GM06990 (cell line): ENCODE measurements at places on chromosomes 1 and 21.

- DNase-seq = no peak
Observed at GRCh38 chr1:211783897-211784296, 46.7 kb downstream of the LPGAT1 start.

- no peak for DNase-seq
Observed at GRCh38 chr1:47624531-47624930, 186.7 kb downstream of the FOXD2 start.

DNA sequence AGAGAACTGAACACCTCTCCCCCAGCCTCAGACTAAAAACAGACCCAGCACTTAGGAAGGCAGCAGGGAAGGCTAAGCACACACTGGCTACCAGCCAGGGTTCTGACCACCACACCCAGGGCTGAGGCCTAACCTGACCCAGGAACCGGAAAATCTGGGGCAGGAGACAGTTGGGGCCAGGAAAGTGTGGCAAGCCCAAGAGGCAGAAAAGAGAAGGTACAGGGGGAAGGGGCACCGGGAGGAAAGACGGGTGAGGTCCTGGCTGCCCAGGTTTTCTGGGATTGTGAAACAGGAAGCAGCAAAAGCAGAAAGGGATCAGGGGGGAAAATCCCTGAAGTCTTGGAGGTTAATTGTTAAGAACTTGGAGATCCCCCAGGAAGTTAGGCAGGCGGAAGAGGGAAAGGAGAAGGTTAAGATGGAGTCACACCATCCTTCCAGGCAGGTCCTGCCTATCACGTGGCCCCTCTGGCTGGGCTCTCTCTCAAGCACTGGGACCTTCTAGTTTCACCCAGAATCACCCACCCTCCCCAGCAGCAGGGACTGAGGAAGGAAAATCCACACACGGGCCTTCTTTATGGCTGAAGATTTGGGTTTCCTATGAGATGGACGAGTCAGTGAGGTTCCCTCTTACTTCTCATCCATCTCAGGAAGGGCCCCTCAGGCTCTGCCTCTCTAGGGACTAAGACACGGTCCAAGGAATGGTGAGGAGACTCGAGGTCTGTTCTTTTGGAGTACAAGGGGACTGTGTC, 2.6 kb downstream of the HDGF start:
- DNase-seq = no peak

GRCh38 chr1:107649023-107649422, 316.0 kb downstream of the VAV3 start:
- no peak for DNase-seq

GRCh38 chr1:160004001-160004400, 27.8 kb downstream of the PIGM start:
- DNase-seq = no peak
